ENCODE measurements at places on chromosomes 4 and X. TPM values are rescaled to one million over a fixed set of nuclear protein-coding genes. Genes with fewer than 3 reads are reported as not detected.

The SRPX2 gene
- total RNA-seq, result not detected

The RAB40A gene
- total RNA-seq, result 0.19 TPM

DNA sequence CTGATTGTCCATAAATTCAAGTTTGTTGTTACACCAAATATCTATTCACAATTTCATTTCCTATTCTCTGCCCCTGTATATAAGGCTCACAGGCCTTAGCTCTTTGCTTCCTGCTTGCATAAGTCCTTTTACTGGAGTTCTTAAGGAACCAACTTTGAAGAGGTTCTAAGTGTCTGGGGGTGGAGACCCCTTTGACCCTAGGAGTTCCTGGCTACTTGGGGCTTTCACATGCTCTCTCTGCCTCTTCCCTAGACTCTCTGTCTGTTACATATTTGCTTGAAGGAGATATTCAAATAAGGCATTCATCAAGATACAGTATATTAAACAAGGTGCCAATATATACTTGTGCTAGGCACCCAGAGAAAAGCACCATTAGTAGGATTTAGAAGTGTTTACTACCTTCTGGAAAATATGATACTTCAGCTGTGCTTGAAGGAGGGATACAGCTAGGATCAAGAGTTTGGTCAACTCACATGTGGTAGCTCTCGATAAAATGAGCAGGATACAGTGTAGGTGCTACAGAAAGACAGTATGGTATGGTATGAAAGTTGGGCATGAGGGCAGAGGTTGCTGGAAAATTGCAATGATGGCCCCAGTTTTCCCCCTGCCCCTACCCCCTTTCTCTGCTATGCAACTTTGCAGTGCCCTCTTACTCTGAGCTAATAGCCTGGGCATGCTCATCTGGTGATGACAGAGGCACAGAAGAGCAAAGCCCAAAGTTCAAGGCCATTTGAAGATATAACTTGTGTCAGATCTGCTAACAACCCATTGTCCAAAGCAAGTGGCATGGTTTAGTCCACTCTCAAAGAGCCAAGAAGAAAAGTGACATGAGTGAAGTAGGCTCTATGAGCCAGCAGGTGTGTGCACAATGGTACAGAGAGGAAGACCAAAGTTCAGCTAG is 107.6 kb upstream of the CPEB2 start:
- no peak for DNase-seq

DNA sequence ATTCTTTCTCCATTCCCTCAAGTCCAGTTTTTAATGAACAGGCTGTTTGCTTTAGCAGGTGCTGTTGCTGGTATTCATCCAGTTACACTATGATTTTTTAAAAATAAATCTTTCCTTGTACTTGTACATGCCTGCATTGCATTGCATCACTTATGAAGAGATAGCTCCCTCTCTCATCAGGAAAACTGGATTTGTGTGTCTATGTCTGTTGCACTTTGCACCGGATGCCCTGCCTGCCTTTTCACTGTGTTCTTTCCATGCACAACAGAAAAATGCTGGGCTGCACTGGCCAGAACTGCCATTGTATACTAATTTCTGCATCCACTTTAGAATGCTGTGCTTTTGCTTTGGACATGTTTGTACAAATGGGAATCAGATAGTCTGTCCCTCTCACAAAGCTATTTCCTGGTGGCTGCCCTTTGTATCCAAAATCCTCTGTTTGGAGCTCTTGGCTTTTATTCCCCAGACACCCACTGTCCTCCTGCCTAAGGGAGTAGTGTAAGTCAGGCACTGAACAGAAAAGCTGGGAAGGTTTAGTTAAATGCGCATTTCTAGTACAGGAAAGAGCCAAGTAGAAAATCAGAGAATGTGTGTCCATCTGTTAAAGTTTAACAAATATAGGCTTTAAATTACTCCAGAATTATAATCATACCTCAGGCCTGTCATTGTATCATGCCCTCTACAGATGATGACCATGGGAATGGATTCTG is 119.1 kb downstream of the MBNL3 start:
- DNase-seq, result no peak

- DNase-seq, result peak; percentile 68
These were observed 220.1 kb downstream of the AFAP1 start for GRCh38 chr4:7719354-7720174.

- DNase-seq, result no peak
These were observed 734.7 kb upstream of the FAM241A start for GRCh38 chr4:111410571-111410970.

The IRS4 gene
- 0.16 TPM for total RNA-seq

DNA sequence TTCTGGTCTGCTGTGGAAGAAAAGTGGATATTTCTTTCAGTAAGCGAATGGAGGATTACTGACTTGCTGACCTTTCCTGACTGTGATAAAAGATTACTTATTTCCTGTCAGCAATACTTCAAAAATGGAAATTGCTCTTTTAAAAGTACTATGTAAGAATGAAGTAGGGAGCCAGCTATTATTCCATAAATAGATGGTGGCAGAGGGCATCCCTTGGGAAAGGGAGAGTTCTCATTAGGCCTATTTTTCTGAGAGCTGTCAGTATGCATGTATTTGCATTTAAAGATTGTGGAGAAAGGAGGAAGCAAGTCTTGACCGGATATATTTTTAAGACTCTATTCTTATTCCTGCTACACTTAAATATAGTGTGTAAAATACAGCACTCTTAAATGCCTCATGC is 37.2 kb downstream of the TMEM47 start:
- DNase-seq, result no peak

- no peak for DNase-seq
These were observed 378.4 kb downstream of the ANKRD50 start for GRCh38 chr4:124334119-124334518.

- DNase-seq, result no peak
These were observed 305.4 kb upstream of the F9 start for GRCh38 chrX:139224953-139225665.

DNA sequence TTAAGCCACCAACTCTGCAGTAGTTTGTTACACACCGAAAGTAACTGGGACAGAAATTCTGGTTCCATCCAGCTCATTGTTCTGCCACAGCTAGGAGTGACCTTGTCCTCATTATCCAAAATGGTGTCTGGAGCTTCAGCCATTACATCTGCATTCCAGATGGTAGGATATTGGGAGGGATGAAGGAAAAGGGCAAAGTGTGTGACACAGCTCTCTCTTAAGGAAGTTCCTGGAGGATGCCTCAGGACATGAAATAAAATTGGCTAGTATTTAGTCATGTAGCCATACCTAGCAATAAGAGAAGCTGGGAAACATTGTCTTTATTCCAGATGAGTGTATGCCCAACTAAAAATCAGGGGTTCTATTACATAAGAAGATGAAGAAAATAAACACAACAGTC is 262.0 kb downstream of the BCOR start:
- no peak for DNase-seq

The LAMTOR3 gene
- total RNA-seq, result 25.3 TPM
